ENCODE measurements at places on chromosomes 2 and 18. TPM values are rescaled to one million over a fixed set of nuclear protein-coding genes. Genes with fewer than 3 reads are reported as not detected.

Gene B4GALT6
- polyA plus RNA-seq = 12.1 TPM

Gene IL18R1
- 1.1 TPM for polyA plus RNA-seq

Gene GCC2
- polyA plus RNA-seq = 5.8 TPM

Gene TMX3
- polyA plus RNA-seq = 27.1 TPM

Gene CACNB4
- polyA plus RNA-seq = 7.8 TPM

Gene KCNG2
- polyA plus RNA-seq = 0.50 TPM

Gene MBP
- polyA plus RNA-seq = 16.7 TPM

Gene RNU2-63P
- polyA plus RNA-seq = not detected

Gene SERPINB2
- not detected for polyA plus RNA-seq

All from testis (tissue), 5 donors.